ENCODE measurements at places on chromosomes 7 and 10.

DNA sequence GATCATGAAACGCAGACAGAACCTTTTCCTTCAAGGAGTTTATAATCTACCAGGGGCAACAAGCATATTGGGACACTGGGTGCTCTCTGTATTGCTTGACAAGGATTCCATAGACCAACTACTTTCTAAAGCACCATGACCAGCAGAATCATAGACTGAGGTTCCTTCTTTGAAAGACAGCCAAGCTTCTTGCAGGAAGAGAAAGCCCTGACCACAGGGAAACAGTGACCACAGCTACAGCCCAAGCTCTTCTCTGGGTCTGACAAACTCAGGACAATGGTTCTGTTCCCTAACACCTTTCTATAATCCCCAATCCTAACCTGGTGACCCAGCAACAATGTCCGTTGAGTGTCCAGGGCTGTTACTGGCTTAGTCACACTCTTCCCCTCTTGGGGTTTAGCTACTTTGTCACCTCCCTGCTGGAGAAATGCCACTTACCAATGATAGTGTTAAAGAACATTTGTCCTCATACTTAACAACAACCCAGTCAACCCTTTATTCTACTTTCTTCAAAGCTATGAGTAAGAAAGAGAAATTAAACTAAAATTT is 155.7 kb downstream of the JAZF1 start:
- DNase-seq, result no peak

DNA sequence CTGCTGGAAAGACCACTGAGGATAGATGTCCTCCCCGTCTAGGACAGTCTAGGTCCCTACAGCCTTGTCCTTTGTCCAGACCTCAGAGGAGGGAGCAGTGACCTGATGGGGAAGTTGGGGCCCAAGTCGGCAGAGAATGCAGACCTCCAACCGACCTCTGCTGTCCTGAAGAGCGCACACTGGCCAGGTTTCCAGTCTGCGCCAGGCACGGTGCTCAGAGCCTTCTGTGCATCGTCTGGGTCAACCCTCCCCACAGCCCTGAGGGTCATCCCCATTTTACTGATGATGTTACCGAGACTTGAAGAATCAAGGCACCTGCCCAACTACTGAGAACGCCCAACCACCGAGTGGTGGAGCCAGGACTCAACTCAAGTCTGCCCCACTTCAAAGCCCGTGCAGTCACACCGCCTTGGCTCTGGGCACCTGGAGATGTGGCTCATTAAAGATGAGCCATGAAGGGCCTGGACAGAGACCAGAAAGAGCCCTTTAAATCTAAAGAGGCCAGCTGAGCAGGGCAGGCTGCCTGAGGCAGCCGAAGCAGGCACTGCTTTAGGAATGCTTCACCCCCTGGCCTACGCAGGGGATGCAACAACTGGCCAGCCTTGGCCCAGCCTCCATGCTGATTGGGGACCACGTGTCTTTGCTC is 4.4 kb downstream of the ITPRIP start:
- DNase-seq, result no peak

DNA sequence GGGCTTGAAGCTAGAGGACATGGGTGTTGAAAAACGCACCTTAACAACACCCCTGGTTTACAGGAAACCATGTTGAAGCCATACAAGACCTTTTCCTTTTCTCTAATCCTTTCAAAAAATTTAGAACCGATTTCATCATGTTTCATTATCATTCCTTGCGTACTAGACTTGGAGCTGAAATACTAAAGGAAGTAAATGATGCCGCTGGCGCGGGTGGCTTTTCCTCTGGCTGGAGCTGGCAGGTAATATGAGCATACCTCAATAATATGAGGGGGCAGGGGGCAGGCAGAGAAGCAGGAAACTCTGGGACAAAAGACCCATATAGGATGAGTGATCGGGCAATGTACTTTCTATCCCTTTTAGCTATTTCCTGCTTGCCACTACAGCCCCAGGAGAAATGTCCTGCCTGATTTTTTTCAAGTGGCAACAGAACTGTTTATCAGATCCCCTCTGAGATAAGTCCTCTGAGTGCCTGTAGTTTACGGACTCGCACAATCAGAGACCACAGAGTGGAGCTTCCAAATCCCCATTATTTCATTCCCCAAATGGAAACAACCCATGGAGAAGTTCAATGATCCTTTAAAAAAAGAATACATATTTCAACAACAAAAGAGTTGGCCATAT is 450.1 kb downstream of the KCNMA1 start:
- no peak for DNase-seq

GRCh38 chr7:66282591-66282935 is 77.4 kb downstream of the TPST1 start:
- DNase-seq, result no peak

DNA sequence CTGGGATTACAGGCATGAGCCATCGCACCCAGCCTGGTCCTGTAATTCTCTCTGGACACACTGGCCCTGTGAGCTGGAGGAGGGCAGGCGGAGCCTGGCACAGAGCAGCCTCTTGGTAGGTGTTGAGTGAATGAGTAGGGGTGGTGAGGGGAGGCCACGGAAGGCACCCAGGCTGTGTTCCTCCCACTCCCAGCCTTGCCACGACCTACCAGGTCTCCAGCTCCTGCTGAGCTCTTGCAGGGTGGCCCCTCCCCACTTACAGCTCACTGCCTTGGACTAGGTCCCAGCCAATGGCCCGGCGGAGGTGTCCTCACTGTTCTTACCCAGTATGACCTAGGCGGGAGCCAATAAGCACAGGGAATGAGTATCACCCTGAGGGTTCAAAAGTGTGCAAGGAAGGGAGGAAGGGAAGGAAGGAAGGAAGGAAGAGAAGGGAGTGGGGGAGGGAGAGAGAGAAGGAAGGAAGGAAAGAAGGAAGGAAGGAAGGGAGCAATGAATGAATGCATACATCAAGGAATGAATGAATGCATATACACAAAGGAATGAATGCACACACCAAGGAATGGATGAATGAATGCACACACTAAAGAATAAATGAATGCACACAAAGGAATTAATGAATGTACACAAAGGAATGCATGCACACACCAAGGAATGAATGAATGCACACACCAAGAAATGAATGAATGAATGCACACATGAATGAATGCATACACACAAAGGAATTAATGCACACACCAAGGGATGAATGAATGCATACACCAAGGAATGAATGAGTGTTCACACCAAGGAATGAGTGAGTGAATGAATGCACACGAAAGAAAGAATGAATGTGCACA is 45.5 kb downstream of the GTF2IRD1 start:
- no peak for DNase-seq

DNA sequence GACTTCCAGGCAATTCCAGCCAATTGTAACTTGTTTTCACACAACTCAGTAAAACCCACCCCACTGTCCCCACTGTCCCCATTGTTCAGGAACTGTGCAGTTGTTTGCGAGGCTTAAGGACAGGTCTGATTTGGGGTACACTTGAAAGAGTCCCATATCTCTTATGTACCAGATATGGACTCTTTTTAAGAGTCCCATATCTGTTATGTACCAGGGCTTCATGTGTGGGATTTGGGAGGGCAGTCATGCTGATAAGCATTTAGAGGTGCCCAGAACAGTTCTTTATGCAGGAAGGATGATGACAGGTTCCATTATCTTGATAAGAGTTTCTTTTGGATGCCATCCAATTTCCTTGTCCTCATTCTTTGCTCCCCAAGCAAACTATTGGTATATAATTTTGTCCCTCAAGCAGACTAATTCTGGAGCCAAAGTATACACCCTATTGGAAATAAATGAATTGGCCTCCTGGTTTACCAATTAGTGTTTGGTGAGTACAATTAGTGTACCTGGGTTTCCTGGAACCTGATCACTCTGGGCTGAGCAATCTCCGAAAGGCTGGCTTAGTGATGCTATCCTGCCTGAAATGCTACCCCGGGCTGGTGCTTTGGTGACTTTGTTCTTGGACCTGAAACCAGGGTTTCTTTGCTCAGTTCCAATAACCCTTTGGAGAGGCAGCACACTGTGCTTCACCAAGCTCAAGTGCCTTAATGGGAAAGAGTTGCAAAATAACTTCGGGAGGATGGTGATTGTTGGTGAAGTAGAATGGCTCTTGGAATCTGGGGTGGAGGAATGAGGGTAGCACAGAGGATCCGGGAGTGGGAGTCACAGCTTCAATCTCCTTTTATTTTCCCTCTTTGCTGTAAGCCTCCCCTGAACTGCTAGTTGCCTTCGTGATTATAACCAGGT is 6.2 kb upstream of the DMBT1 start:
- DNase-seq, result no peak

GRCh38 chr7:129468547-129468946 is 33.8 kb upstream of the SMKR1 start:
- no peak for DNase-seq
